ENCODE measurements at places on chromosomes 13 and 19.

- no peak for DNase-seq
Observed at GRCh38 chr13:60170414-60170813, 6.7 kb upstream of the DIAPH3 start.

DNA sequence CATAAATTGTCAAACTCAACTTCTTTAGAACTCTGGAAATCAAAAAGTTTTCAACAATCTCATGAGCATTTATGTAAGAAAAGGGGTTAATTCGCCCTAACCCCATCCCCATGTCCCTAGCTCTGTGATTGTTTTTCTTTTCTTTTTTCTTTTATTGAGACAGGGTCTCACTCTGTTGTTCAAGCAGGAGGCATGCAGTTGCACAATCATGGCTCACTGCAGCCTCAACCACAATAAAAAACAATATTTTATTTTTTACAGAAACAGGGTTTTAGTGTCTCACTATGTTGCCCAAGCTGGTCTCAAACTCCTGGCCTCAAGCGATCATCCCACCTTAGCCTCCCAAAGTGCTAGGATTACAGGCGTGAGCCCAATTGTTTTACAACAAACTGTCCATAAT, 16.7 kb downstream of the VWA8 start:
- DNase-seq = no peak

- DNase-seq = no peak
Observed at GRCh38 chr19:12833738-12834565, 427 bp downstream of the RTBDN start.

GRCh38 chr19:46381346-46381745, 32.0 kb downstream of the CCDC8 start:
- DNase-seq = no peak

DNA sequence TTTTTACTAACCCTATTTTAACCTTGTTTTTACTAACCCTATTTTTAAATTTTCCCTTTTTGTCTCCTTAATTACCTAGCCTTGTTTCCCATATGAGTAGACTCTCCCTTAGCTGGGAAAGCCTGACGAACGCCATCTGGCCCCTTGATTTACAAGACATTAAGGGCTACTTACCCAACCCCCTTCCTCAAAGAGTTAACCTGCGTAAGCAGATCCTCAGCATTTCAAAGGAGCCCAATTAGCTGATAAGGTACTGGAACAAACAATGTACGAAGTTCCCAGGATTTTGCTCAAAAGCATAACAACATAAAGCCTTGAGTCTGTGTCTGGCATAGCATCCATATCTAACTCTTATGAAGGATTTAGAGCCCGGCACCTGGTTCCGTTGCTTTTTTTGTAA, 4.7 kb upstream of the MVB12A start:
- DNase-seq = no peak

- DNase-seq = no peak
Observed at GRCh38 chr19:49064029-49064629, 489 bp downstream of the NTF4 start.

Data from AML-193 (cell line).